ENCODE measurements at places on chromosomes 5 and 9. TPM values are rescaled to one million over a fixed set of nuclear protein-coding genes. Genes with fewer than 3 reads are reported as not detected.

Gene OTULINL
- 46.4 TPM for total RNA-seq

Gene LVRN
- total RNA-seq: not detected

Gene MPDZ
- total RNA-seq: 6.1 TPM

Gene INSL6
- total RNA-seq: not detected

Gene MLANA
- not detected for total RNA-seq

Gene TMC1
- not detected for total RNA-seq

DNA sequence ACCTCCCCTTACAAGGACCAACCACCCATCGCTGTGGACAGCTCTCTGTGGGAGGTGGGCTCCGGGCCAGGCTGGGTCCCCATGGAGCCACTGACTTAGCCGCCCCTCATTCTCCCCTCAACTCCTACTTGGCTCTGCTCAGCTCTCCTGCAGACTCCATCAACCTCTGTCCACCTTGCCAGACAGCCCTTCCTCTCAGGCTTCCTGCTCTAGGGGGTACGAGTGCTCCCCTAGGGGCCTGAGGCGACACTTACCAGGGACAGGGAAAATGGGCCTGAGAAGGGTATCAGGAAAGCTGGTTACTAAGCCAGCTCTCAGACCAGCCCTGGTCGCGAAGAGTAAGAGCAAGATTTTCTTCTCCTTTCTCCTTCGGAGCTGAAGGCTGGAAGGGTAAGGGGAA is 43.9 kb downstream of the SHB start:
- DNase-seq: no peak

DNA sequence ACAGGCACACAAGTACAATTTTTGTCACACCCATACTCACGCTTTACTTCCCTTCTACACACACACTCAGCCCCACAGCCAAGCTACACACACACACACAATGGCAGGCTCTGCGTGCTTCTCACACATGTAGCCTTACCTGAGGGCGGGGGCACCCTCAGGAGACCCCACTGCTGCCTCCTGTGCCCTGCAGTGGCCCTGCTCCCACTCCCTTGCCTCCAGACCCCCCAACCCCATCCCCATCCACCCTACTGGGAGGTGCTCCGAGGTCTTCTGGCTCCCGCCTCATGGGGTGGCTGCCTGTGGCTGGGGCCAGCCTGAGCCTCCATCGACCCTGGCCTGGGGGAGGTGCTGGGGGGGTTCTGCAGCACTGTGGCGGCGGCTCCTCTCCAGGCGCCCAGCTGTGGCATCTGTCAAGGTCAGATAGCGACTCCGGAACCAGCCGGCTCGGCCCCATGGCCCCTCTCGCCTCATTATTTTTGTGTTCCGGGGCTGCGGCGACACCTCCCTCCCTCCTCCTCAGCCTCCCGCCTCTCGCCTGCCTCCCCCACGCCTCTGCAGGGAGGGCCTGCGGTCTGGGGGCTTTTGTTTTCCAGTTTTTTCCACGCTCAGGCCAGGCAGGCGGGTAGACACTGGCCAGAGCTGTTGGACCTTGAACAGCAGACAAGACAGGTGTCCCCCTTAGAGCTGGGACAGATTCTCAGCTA is 21.7 kb downstream of the CXXC5 start:
- DNase-seq: no peak

DNA sequence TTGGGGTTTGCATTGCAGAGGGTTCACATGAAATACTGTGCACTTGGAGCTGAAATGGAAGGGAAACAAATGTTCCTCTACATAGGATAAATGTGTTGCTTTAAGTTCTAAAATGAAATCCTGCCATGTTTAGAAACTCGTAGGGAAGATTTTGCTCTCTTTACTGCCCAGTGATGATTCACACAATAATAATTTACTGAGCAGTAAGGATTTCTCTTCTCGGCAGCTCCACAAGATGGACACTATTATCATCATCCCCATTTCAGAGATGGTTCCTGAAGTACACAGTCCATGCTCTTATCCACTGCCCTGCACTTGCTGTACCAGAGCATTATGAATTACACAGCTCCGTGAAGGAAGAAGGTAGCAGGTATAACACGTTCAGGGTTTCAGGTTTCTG is 4.1 kb downstream of the HACD4 start:
- DNase-seq: peak; percentile 36

- peak; percentile 80 for DNase-seq
Observed at GRCh38 chr5:74641735-74642542, 1.4 kb upstream of the ENC1 start.

DNA sequence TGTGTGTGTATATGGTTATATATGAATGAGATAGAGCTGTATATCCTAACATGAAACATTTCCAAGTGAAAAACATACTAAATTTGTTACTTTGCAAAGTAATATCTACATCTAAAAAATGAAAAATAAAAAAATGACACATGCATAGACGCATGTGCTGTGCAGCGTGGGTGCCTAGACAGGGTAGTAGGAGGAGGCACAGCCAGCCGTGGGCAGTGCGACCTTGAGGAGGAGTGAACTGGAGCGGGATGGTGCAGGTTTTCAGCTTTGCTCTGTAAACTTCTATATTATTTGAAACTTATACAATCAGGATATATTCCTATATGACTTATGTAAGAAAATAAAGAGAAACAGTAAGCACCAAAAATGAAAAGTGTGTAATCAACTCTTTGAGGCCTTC is 15.0 kb upstream of the GLRX start:
- DNase-seq: no peak

DNA sequence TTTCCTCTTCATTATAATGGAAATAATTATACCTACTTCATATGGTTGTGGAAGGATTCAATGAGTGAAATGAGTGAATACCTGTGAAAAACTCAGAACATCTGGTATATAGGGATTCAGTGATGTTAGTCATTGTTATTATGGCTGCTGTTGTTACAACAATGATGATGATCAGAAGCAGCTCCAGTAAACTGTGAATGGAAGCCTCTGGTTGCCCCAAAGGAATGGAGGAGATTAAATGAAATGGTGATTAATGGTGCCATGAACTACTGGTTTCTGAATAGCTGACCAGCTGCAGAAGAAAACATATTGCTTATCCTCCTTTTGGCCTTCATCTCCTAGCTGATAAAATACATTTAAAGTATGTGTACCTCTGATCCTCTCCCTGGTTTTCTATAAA is 372.0 kb downstream of the ARHGEF28 start:
- no peak for DNase-seq

DNA sequence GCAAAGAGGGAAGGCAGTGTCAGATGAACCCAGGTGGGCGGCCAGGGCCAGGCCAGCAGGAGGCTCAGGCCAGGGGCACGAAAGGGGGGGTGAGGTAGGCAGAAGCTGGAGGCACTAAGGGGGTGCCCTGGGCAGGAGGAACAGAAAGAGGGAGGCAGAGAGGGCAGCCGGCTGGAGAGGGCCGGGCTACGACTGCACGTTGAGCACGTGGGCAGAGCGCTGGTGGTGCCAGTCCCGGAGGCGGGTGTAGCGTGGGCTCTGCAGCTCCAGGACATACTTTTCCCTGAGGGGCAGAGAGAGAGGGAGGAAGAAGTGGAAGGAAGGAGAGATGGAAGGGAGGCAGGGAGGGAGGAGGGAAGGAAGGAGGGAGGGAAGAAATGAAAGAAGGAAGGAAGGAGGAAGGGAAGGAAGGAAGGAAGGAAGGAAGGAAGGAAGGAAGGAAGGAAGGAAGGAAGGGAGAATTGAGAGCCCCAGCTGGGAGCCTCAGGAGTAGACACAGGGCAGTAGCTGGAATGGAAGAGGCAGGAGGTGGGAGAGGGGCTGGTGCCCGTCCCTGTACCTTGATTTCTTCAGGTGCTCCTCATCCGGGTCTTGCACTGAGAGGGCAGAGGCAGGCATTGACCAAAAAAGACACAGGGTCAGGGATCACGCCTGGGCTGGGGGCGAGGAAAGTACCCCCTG is 7.0 kb downstream of the PDLIM7 start:
- no peak for DNase-seq

DNA sequence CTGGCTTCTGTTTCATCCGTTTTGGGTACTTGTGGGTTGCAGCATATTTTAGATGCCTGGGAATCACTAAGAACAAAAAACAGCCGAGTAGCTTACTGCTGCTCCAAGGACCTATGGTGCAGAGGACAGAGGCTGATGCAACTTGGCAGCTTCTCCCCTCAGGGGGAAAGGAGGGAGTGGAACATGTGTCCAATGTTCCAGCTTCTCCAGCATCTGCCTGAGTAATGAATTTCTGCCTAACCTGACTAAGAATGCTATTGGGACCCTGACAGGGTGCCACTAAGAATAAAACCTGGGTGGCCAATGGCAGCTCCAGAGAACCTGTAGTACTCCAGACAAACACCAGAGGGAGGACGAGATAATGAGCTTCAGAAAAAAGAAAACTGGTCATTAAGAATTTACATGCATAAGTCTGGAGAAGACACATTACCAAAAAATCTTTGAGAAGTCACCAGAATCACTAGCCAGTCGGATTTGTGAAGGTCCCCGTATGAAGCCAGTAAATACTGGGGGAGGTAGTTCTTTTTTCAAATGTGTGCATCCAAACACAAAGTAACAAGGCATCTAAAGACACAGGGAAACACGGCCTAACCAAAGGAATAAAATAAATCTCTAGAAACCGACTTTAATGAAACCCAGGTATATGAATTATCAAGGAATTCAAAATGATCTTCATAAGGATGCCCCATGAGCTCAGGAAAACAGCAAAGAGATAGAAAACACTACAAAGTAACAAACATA is 293.5 kb downstream of the HINT1 start:
- DNase-seq: peak; percentile 50

GRCh38 chr5:151208481-151208914 is 15.4 kb downstream of the CCDC69 start:
- DNase-seq: no peak

DNA sequence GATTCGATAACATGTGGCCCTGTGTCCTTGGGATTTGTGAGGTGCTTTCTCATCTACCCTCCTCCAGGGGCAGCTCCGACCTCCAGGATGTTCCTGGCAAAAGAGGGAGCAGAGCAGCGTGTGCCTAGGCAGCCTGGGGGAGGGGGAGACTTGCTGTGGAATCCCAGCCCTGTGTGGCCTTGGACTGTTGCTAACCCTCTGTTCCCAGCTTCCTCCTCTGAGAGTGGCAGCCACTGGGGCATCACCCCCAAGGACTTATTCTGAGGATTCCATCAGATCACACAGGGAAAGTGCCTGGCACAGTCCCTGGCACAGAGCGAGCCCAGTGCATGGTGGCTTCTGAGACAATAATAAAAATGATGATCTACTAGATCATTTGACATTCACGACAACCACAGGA is 265.1 kb upstream of the MVB12B start:
- DNase-seq: no peak

DNA sequence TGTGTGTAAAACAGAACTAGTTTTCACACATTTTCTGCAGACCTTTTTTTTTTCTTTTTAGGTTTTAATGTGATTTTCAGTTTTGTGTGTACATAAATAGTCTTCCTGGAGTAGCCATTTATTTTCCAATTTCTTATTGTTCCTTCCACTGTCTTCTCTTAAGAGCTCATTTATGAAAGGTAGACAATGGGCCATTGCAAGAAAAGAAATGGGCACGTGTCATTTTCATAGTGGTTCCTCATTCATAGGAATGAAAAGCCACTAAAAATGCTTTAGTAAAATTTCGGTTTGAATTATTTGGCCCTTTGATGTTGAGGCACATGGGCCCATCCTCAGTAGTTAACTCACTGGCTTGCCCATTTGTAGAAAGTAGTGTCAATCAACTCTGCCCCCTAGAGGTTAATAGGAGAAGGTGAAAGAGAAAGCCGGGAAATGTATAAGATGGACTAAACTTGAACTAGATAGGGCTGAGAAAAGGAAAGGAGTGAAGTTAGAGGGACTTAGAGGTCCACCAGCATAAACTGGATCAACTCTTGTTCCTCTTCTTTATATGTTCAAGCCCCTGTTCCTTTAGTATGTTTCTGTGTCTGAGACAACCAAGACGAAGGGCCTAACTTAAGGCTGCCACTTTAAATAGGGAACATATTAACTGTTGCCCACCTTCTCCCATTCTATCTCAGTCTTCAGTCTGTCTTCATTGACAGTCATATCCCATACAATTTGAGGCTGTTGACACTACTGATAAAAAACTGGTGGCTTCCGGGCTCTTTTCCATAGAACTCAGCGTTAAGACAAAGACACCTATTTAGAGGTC is 72.6 kb downstream of the SMARCA2 start:
- peak; percentile 53 for DNase-seq

DNA sequence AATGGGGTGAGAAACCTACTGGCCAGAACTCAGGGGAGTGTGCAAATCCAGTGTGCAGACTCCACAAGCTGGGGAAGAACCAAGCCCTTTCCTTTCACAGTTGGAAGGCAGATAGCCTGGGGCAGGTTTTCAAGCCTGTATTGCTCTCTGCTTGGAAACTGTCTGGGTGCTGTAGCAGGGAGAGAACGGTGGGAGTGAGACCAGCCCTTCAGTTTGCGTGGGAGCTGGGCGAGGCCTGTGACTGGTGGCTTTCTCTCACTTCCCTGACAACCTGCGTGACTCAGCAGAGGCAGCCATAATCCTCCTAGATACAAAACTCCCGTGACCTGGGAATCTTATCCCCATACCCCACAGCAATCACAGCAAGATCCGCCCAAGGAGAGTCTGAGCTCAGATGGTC is 44.9 kb upstream of the SNCAIP start:
- no peak for DNase-seq

DNA sequence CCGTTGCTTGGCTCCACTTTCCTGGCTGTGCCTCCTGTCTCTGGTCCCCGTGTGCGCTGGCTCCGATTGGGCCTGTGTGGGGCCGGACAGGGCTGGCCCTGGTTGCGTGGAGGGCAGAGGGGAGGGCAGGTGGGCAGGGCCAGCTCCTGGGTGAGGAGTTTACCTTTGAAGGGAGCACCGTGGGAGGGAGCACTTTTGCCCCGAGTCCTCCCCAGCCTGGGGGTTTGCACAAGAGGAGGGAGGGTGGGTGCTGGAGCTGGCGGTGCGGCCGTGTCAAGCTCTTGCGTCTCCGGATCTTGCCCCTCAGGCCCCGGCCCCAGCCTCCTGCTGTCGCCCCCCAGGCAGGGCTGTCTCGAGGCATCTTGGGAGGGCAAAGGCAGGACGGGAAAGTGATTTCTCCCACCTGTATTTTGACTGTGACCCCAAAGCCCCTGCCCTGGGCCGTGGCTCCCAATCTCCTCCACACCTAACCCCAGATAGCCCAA is 48.3 kb upstream of the EXOC3 start:
- no peak for DNase-seq

- DNase-seq: no peak
Observed at GRCh38 chr9:93911801-93912554, 43.2 kb downstream of the BARX1 start.

DNA sequence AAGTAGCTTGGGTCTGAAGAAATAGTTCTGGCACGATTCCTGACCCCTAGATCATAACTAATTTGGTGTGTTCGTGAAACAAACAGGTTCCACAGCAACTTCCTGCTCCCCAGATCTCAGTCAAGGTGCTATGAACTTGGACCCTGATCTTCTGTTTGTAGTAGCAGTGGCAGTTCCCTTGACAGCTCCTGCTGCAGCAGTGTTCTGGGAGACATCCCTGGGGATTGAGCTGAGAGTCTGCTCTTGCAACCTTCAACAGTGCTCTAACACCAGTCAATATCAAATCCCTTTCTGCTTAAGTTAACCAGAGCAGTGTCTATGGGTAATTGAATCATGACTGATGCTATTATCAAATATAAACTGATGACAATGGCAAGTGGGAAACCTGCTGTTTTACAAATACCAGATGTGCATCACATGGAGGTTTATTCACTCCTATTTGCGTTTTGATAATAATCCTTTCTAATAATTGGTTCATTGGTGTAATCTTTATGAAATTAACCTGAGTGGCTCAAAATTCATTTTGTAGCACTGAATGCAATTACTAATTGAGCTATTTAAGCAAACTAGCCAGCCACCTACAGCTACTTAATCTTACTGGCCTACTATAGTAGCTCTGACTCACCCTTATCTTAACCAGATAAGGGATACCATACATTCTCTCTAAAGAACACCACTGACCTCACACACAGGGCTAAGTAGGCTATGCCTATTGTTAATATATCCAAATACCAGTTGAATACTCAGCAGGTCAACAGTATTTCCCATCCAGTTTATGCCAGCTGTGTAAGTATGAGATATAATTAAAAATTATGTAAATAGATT is 21.9 kb downstream of the KDM4C start:
- no peak for DNase-seq

Data from PC-3 (cell line).